RPMI7951 (cell line): ENCODE measurements at places on chromosomes 6 and 20. TPM values are rescaled to one million over a fixed set of nuclear protein-coding genes. Genes with fewer than 3 reads are reported as not detected.

GRCh38 chr6:107666084-107666980 lies 157.8 kb downstream of the SCML4 start:
- peak; percentile 69 for DNase-seq

DNA sequence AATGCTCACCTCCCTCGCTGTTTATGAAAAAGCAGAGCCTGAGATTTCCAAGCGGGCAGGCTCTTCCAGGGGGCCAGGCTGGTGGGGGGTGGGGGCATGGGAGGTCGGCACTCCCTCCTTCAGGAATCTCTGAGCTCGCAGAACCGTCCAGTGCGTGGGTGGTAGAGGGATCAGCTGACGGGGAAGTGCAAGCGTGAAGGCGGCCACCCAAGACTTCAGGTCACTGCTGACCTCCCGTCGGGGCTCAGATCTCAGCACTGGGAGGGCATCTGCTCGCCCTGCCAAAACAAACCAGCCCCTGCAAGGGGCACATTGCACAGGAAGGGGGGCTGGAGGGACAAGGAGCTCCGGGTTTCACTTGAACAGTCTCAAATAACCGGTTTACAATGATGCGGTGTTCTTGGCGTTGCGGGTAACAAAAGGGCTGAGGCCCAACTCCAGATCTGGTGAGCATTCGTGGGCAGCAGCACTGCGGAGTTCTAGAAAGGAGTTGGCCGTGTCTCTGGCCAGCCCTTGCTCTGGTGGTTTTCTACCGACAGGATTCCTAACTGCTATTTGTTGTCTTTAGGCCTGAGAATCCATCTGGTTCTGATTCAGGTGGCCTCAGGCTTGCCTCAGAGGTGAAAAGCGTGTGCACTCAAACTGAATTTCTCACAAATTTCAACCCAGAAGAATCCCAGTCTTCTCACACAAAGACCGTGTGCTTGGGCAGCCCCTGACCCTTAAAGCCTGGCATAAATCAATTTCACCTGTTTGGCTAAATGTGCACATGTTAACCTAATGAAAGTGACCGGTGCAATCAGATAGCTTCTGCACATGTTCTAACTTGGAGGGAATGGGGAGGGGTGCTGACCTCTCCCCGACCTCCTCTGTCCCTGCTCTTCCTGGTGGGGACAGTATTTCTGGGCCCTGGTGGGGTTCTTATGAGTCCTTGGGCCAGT lies 191.6 kb downstream of the MYLK4 start:
- no peak for DNase-seq

DNA sequence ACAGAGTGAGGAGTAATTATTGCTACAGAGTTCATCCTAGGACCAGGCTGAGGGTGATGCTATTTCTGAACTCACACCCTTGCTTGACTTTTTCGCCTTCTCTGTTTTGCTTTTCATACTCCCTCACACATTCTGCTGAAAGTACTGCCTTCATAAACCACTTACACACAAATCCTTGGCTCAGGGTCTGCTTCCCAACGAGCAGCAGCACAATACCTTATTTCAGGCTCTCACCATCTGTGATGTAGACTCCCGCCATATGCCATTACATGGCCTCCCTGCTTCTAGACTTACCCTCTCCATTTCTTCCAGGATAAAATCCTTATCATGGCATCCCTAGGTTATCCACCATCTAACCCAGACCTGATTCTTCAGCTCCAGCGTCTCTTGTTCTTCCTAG lies 321.3 kb upstream of the SPTLC3 start:
- DNase-seq, result no peak

GRCh38 chr6:121794630-121795029 lies 359.2 kb downstream of the GJA1 start:
- peak; percentile 93 for DNase-seq

DNA sequence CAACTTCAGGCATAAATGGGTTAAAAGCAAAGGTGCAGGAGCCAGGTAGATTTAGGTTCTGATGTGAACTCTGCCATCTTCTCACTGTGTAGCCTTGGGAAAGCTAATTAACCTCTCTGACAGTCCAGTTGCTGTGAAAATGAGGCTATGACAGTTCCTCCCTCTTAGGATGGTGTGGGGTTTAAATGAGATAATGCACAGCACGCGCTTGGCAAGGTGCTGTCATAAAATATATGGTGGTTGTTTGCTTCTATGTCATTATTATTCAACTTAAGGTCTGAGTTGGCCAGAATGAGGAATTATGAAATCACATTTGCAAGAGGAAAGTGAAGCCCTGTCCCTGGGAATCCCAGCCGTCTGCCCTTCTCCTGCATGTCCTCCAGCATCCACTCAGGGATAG lies 15.5 kb upstream of the BCAS1 start:
- no peak for DNase-seq

DNA sequence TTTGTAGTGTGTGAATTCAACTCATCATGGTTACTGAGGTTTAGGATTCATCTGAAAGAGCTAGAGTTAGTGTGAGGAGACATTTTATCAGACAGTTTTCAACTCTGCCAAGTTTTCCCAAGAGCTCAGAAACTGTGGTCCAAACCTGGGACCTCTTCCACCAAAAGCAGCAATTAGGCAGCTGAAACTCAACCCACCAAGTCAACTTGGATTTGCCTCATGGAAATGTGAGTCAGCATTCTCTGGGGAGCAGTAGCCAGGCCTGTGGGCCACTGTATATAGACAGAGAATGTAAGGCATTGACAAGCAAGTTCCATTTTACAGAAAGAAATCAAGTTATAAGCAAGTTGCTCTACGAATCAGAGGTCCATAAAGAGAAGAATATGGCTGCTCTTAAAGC lies 178.8 kb upstream of the HDDC2 start:
- DNase-seq, result no peak

The FKBP1A gene
- 527 and 564 TPM in 2 replicates for total RNA-seq

The ABCF1 gene
- total RNA-seq, result 38.9 and 42.9 TPM in 2 replicates

The MAS1 gene
- total RNA-seq, result not detected in 2 replicates

The SLC26A8 gene
- total RNA-seq, result not detected in 2 replicates

The CLDN20 gene
- not detected in 2 replicates for total RNA-seq
